Glutamatergic neuron (in vitro differentiated cells): ENCODE measurements at places on chromosomes 3 and 15.

DNA sequence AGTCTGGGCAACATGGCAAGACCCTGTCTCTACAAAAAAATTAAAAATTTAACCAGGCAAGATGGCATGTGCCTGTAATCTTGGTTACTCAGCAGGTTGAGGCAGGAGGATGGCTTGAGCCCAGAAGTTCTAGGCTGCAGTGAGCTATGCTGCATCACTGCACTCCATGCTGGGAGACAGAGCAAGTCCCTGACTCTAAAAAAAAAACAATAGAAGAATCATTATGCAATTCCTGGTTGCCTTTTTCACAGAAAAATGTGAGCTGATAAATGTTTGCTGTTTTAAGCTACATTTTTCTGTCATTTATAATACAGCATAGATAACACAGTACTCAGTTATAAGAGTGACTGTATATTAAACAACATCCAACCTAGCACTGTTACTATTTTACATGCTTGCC is 148.8 kb downstream of the SCAPER start:
- DNase-seq: no peak

DNA sequence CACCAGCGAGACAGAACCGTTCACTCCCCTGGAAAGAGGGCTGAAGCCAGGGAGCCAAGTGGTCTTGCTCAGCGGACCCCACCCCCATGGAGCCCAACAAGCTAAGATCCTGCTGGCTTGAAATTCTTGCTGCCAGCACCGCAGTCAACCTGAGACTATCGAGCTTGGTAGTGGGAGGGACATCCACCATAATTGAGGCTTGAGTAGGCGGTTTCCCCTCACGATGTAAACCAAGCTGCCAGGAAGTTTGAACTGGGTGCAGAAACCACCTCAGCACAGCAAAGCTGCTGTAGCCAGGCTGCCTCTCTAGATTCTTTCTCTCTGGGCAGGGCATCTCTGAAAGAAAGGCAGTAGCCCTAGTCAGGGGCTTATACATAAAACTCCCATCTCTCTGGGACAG is 151.0 kb downstream of the MBNL1 start:
- no peak for DNase-seq

- peak; percentile 86 for DNase-seq
These were observed 32.6 kb downstream of the APBA2 start for GRCh38 chr15:28918141-28918983.

GRCh38 chr3:138389841-138390581 is 41.6 kb downstream of the MRAS start:
- no peak for DNase-seq

GRCh38 chr3:103918336-103918735 is 1448.4 kb upstream of the ALCAM start:
- DNase-seq: no peak

DNA sequence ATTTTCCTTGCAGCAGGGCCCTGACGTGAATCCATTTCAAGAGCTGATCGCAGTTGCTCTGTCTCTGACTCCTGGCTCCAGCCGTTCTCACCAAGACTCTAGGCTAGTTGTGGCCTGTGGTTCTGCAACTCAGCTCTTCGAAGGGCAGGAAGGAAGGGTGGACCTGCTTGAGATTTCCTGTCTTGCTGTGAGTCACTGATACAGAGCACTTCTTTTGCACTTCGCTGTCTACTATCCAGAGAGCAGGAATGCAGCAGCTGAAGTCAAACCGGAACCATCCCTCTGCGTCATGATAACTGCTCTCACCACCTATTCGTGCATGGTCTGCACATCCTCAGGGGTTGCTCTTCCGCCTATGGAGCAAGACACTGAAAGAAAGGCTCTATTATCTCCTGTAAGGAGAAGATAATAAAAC is 59.7 kb downstream of the RAP2B start:
- no peak for DNase-seq

DNA sequence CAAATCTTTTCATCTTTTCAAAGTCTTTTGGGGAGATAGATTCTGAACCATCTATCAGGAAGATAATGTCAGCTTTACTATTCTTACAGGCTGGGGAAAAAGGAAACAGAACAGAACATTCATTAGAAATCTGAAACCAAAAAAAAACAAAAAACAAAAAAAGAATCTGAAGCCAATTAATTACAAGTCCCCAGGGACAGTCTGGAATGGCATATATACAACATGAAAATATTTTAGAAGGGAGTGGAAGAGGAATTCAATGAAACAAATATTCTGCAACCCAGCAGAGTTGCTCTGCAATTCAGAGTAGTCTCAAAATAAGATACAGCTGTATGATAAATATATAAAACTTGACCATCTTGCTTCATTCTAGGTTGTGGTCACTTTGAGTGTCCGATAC is 41.7 kb upstream of the CAPN7 start:
- no peak for DNase-seq

DNA sequence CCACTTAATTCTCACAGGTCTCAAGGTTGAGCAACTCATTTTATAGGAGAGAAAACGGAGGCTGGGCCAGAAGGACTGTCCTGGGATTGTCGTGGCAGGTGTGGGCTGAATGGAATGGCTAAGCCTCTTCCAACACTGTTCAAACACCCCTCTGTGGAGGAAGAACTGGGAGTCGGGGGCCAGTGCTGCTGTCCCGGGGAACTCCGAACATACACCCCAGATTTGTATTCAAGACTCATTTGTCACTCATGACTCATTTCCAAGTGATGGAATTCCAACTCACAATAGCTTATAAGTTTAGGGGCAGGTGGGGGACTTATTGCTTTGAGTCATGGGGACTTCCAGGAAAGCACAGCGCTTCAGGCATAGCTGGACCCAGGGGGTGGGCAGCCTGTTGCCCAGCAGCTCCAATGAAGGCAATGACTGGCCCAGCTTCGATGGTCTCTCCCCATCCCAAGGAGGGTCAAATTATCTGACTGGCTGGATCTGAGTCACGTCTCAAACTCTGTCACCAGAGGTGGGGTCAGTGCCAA is 72.5 kb downstream of the TM2D3 start:
- DNase-seq: no peak

DNA sequence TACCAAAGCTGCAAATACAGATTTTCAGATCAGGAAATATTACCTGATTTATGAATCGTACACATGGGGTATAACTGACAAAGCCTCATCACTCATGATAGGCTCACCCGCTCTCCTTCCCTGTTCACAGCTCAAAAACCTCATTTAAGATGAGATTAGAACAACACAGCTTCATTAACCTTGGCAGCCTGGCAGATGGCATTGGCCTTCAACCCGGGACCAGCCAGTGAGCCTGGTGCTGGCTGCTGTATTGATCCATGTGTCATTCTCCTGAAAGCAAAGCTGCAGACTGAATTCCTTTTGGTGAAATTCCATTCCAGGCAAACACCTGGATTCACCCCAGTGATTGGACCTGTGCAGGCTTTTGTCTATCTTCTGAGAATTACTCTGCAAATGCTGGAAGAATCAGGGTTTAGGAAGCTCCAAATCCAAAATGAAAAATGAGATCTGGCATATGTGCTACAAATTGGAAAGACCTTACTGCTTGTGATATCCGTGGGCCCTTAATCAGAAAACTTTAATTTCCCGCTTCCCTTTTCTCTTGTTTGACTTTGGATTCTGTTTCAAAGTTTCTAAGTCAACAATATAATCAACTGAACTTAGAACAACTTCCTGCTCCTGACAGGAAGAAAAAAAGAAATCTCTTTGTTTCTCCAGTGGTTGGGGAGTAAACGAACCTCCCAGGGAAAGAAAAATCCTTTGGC is 189.1 kb upstream of the KBTBD8 start:
- no peak for DNase-seq

DNA sequence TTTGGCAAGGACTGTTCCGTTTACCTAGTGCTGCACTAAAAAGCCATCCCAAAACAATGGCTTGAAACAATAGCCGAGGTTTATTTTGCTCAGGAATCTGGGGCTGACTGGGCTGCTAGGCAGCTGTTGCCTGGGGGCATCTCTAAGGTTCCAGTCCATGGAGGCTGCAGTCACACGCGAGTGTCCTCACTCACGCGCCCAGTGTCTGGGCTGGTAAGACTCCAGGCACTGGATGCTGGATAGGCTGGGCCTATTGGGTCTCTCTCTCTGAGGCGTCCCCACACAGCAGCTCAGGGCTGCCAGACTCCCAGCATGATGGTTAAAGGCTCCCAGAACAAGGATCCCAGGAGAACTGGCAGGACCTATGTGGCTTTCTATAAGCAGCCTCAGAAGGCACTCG is 34.2 kb downstream of the ALS2CL start:
- DNase-seq: no peak

DNA sequence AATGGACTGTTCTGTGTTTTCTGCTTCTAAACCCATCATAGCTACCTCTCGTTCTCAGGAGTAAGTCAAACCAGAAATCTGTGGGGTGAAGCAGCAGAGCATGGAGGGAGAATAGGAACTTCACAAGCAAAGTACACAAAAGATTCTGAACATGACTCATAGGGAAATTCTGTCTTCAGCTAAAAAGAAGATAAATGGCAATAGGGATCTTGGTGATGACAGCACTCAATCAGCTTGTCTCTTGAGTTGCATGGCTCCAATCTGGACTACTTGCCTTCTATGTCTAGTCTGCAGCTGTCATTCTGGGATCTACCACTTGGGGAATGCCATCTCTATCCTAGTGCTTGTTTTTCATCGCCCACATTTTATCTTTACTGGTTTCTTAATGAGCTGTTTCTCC is 13.5 kb upstream of the GRAMD1C start:
- DNase-seq: no peak

GRCh38 chr3:131427226-131427625 is 45.7 kb downstream of the NUDT16 start:
- no peak for DNase-seq

DNA sequence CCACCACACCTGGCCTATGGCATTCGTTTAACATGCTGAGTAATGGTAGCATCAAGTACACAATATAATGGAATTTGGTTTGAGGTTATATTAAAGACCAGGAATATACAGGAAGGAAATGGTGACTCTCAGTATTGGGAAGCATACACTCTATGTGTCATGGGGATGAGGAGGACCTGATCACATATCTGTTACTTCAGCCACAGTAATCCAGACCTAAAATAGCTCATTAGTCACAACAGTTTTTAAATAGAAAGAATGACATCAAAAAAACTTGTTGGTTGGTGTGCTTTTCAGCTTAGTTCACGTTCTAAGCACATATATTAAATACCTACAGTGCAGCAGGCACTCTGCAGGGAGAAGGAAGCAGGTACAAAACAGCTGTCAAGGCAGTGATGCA is 52.5 kb upstream of the ATP2C1 start:
- DNase-seq: no peak
